ENCODE measurements at places on chromosomes 6 and 20.
A peak's percentile ranks its signal among the peaks of the same experiment; 100 is the strongest.

- DNase-seq = no peak
Observed at GRCh38 chr6:43938178-43939105, 168.4 kb downstream of the VEGFA start.

- no peak for DNase-seq
Observed at GRCh38 chr6:97214671-97215070, 68.3 kb downstream of the MMS22L start.

DNA sequence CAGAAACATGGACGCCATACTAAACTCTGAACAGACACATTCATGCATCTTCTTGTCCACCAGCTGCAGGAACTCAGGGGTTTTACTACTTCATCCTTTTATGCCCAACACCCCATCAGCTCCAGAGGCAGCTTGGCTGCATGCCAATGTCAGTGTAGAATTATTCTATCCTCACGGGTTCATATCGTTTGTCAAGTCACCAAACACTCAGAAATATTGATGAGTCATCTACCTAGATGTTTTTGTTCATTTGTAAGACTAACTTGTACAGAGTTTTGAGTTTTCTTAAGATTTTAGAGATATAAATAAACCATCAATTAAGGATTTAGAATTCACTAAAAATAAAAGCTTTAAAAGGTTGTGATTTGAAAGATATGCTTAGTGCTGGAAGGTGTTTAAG lies 590.7 kb upstream of the FLRT3 start:
- no peak for DNase-seq

- no peak for DNase-seq
Observed at GRCh38 chr6:136739501-136739900, 52.8 kb downstream of the MAP3K5 start.

DNA sequence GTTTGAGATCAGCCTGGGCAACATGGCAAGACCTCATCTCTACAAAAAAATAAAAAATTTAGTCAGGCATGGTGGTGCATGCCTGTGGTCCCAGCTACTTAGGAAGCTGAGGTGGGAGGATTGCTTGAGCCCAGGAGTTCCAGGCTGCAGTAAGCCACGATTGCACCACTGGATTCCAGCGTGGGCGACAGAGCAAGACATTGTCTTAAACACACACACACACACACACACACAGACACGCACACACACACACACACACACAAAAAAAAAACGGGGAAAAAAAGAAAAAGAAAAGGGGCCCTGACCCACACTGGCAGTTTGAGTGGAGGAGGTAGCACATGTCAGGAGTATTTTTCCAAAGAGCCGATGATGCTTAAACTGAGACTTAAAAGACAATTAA lies 122.2 kb downstream of the AFG1L start:
- DNase-seq = peak; percentile 14

DNA sequence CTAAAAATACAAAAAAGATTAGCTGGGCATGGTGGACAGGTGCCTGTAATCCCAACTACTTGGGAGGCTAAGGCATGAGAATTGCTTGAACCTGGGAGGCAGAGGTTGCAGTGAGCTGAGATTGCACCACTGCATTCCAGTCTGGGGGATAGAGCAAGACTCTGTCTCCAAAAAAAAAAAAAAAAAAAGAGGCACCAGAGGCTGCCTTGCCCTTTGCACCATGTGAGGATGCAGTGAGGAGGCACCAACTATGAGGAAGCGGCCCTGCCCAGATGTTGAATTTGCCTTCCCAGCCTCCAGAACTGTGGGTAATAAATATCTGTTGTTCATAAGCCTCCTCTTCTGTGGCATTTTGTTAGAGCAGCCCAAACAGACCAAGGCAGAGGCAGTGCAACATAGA lies 54.4 kb downstream of the ALDH5A1 start:
- DNase-seq = no peak

DNA sequence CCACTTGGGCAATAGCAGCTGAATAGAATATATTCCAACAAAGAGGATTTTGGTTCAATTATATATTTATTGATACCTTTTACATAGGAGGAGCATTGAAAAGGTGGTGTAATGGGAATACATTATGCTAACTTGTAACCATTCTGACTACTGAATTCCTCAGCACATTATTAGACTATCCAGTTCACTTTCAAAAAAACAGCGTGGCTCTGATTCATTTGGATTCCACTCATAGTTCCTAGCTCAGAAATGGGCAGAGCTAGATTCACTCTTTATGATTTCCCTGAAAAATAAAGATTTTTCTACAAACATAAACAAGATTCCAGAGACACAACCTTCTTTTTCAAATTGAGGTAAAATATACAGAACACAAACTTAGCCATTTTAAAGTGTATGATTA lies 9.2 kb upstream of the TRERF1 start:
- DNase-seq = peak; percentile 49

- peak; percentile 48 for DNase-seq
Observed at GRCh38 chr6:130945401-130945919, 117.6 kb downstream of the EPB41L2 start.
